ENCODE measurements at places on chromosomes 16 and 17.

DNA sequence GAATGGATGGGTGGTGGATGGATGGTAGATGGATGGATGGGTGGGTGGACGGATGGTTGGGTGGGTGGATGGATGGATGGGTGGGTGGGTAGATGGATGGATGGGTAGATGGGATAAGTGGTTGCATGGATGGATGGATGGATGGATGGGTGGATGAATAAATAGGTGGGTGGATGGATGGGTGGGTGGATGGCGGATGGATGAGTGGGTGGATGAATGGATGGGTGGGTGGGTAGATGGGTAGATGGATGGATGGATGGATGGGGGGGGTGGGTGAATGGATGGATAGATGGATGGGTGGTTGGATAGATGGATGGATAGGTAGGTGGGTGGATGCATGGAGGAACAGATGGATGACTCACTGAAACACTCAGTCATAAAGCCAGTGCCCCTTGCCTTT lies 51.0 kb upstream of the FASN start:
- DNase-seq: no peak

GRCh38 chr16:79532273-79532672 lies 68.3 kb downstream of the MAF start:
- DNase-seq: no peak

DNA sequence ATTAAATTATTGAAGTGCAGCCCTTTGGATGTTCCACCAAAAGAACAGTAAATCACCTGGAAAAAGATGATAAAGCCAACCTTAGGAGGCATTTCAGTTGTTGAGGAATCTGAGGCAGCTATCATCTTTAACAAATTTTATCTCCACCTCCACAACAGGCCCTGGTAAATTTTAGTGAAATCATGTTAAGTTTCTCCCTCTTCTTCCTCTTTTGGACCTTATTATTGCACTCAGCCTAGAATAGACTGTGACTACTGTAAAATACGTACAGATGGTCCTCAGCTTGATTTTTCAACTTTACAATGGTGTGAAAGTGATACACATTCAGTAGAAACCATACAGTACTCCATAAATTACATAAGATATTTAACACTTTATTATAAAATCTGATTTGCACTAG lies 90.3 kb downstream of the USP32 start:
- DNase-seq: no peak

- DNase-seq: no peak
Measured at GRCh38 chr17:16406742-16407674, 8.4 kb upstream of the TRPV2 start.

GRCh38 chr16:75236232-75236631 lies 15.2 kb downstream of the BCAR1 start:
- DNase-seq: no peak

DNA sequence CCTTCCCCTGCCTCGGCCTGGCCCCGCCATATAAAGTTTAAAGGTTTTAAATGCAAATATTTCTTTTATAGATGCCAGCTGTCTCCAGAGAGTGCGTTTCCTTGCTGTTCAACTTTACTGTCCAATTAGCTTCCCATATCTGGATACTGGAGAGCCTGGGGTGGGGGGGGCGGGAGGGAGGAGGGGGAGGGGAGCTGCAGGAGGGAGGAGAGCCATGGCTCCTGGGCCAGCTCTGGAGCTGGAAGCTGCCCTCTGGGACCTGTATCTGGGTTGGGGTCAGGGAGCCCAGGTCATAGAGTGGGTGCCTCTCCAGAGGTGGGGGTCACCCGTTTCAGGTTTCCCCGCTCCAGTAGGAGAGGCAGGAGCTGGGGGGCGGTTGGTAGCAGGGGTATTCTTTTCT lies 6.2 kb upstream of the GSE1 start:
- DNase-seq: no peak

DNA sequence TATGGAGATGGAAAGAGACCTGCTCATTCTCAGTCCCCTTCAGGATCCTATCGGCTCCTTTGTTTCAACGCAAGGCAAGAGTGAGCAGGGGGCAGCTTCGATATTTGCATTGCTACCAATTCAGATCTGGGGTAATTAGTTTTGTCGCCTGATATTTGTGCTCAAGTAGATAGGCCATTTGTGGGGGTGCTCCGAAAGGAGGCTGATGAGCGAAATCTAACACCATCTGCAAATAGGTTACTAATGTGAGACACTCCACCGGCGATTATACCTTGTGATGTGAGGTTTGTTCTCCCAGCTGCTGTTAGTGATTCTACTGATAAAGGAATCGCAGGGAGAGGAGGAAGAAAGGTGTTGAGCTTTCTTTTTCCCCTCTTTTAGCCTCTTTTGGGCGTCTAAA lies 31.5 kb downstream of the WSCD1 start:
- no peak for DNase-seq

DNA sequence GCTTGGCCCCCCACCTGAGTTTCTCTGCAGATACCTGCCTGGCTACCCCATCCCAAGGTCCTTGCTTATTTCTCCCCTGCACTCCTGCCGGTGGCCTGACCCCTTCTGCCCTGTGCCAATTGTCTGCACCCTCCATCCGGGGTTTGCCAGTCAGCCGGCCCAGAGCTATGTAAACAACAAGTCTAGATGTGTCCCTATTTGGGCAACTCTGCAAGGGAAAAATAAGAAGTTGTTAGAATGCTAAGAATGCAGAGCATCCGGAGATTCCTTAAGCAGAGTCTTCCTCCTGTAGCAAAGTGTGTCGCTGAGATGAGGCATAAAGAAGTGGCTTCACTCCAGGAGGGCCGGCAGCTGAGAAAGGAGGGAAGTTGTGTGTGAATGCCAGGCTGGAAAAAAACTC lies 46.6 kb downstream of the RGS9 start:
- no peak for DNase-seq

DNA sequence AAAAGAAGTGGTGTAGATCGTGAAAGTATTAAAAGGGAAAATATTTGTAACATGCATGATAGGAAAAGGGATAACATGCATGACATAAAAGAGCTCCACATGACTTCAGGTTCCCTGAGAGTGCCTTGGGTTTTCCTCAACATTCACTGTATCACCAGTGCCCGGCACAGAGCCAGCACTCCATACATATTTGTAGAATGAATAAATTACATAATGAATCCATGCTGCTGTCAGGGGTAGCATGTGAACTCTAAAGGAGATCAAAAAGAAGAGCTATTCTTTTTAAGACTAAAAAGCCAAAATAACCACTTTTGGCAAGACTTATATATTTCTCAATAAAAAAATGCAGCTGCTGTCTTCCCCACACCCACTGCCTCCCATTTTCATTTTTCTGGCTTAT lies 2.7 kb upstream of the ZNF594 start:
- DNase-seq: no peak

DNA sequence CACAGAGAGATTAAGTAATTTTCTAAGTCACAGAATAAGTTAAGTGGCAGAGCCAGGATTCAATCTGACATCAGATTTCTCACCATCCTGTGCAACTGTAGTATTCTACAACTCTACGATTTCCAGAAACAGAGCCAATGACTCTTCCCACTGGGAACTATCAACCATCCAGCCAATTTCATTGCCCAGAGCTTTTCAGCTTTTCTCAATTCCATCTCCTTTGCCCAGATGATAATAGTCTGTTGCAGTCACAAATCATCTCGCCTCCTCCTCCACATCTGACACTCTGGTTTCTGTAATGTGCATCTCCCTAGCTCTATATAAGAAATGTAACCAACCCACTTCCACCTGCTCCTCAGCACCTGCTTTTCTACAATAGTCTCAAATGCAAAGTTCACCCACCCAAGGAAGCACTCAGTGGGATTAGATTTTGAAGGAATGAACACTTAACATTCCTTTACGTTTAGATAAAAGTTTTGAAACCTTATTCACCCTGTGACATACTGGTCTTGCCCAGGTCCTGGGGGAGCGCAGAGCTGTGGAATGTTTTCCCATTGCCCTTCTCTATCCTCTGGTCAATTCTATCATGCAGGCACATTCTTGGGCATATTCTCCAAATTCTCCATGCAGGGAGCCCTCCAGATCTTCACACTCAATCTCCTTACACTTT lies 167.8 kb upstream of the ASIC2 start:
- DNase-seq: no peak

DNA sequence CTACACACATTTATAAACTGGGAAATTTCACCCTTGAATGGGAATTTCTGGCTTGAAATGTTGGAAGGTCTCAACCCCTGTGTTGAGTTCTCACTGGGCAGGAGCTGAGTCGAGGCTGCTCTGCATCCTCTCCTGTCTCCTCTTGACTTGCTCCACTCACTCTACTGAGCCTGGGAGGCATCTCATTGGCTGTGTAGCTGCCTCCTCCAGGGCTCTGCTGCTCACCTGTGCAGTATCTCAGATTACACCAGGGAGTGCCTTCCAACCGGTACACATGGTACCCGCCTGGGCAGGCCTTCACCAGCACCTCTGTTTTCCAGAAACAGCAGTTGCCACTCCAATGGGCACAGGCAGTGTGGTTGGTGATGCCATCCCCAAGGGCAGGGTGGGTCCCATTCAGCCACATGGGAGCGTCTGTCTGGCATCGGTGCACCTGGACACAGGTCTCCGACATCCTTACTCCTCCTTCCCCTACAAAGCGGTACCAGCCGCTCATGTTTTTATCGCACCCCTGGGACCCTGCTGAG lies 3.7 kb downstream of the GP2 start:
- no peak for DNase-seq

DNA sequence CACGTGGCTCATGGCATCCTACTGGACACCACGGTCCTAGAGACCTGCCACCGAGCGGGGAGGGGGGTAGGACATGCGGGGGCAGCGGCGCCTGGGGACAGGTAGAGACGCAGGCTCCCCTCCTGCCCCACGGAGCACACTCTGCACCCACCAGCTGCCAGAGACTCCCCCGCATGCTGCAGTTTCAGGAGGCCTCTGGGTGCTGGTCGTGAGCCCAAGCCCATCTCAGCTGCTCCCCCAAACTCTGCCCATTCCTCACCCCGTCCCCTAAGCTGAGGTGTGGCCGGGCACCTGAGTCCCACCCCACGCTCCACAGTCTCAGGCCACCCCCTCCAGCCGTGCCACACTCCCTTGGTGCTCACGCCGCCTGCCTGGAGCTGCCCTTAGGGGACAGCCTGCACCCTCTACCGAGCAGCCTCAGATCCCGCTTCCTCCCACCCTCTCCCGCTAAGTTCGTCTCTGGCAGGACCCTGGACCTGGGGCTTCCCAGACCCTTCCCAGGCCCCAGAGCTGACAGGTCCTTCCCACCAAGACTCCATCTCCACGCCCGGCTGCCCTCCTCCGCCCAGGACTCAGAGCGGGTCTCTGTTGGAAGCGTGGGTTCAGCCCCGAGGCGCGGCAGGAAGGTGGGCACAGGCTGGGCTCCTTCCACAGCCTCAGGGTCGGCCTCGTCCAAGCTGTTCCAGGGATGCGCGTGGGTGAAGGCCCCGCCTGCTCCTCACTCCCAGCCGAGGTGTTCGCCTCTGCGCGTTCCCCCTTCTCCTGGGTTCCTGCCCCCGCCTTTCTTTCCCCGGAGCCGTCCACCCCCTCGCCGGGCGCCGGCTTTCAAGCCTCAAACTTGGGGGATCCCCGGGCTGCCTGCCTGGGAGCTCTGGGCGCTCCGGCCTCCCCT lies 1.3 kb downstream of the RAB40B start:
- DNase-seq: no peak

- no peak for DNase-seq
Measured at GRCh38 chr17:45243750-45244149, 18.1 kb downstream of the SPATA32 start.

Measured in epithelial cell of proximal tubule (primary cell).